ENCODE measurements at places on chromosomes 3 and 15. TPM values are rescaled to one million over a fixed set of nuclear protein-coding genes. Genes with fewer than 3 reads are reported as not detected.

Gene TMA7
- 270 TPM for total RNA-seq

GRCh38 chr3:40417845-40418543, 31.0 kb downstream of the ENTPD3 start:
- DNase-seq, result no peak

DNA sequence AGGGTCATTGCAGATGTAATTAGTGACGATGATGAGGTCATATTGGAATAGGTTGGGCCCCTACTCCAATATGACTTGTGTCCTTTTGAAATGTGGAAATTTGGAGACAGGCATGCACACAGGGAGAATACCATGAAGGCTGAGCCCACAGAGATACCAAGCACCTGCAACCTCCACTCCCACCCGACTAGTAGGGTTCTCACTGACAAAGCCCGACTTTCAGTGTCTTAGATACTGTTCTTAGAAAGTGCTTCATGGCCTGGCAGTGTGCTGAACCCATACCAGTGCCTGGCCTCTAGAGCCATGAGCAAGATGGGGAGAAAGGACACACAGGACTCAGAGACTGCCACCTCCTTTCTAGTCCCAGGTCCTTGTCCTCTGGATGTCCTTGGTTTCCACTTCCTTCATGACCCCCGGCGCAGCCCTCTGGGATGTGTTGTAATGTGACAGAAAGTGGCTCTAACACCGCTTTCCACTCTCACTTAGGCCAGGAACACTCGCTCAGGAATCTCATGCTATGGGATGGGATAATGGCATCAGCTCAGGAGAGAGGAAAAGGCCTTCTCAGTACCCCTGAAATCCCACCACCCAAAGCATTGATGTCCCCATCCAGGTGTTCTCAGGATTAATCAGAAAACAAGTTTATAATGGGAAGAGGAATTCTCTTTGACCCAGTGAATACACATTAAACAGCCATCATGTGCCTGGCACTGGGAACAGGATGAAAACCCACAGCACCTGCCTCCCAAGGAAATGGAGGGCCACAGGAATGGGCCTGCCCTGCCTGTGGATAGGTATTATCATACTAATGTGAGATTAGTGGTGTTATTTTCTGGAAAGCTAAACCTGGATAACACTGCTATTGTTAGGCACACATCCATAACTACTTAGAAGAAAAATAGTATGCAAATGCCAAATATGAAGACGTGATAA, 59.9 kb downstream of the RPL39L start:
- DNase-seq, result no peak

- peak; percentile 7 for DNase-seq
Measured at GRCh38 chr15:58139276-58139988, 1.3 kb downstream of the AQP9 start.

GRCh38 chr3:59386165-59386564, 336.3 kb upstream of the CFAP20DC start:
- no peak for DNase-seq

GRCh38 chr3:122966045-122966444, 61.5 kb downstream of the SEMA5B start:
- DNase-seq, result no peak

DNA sequence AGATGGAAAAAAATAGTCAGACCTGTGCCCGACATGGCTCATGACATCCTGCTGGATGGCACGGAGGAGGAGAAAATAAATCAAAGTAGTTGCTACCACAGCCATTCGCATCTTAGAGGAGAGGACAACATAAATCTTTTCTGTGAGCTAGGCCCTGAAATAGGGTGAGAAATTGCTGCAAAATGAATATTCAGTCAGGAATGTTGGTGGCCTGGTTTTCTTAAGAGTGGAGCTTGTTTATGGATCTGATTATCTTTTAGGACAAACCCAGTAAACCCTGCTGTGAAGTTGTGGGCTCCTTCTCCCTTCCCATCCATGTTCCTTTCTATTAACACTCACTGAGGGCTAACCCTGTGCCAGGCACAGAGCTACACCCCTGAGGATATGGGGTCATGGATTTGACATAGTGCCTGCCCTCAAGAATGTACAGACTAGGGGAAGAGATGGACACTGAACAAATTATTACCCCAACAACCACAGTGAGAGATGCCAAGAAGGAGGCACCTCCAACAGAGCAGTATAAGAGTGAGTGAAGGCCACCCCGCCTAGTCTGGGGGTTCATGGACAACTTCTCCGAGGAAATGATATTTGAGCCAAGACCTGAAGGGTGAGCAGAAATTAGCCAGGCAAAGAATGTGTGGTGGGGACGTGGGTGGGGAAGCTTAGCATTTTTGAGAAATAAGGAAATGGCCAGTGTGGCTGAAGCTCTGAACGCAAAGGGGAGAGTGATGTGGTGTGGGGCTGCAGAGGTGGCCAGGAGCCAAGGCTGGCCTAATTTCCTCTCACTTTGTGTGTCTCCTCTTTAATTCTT, 68.9 kb upstream of the ARL8B start:
- DNase-seq, result peak; percentile 65
